Activated naive CD4-positive, alpha-beta T cell treated with anti-CD3 and anti-CD28 coated beads for 36 hours (primary cell): ENCODE measurements at places on chromosomes 1 and 21. TPM values are rescaled to one million over a fixed set of nuclear protein-coding genes. Genes with fewer than 3 reads are reported as not detected.

- no peak for DNase-seq
These were observed 43.6 kb upstream of the SYT6 start for GRCh38 chr1:114196992-114197907.

DNA sequence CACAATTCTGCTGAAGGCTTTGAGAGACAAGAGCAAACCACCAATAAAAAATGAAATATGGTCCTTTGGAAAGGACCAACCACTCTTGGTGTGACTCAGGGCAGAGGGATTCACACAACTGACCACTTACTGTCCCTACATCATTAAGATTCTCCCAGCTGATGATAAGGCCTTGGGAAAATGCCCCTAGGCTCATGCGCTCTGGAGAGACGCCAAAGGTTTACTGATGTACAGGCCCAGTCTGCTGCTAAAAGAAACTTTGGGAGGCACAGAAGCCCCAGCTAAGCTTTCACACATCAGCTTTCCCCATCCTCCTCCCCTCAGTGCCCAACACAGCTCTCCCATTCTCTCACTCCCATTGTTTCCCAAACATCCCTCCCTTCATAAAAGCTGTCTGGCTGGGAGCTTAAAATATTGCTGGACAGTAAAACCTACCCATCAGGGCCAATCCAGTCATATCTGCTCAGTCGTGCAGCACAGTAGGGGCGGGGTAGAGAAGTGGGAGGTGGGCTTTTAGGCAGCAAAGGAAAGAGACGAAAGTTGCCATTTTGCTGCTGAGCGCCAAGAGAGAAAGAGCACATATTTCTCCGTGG is at the start of gene GJA8:
Gene GJA8, plus strand, starts transcription at position 543 of the 593 bp plus-strand sequence. CDS start 5,161 bp downstream, outside the sequence.
- DNase-seq = no peak

- peak; percentile 27 for DNase-seq
These were observed 13.5 kb downstream of the FUCA1 start for GRCh38 chr1:23854568-23854967.

DNA sequence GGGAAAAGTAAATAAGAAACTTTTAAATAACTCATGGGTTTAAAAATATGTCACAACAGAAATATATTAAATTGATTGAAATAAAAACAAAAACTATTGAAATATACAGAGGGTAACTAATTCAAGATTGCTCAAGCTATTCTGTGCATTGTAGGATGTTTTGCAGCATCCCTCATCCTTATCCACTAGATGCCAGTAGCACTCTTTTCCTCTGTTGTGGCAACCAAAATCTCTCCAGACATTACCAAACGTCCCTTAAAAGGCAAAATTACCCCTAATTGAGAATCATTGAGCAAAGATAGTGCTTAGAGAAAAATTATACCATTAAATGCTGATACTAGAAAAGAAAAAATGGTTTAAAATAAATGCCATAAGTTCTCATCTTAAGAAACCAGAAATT is 682.6 kb downstream of the RWDD3 start:
- no peak for DNase-seq

GRCh38 chr1:48051466-48052126 is 54.4 kb upstream of the TRABD2B start:
- no peak for DNase-seq

Gene NFASC
- 0.10 TPM for total RNA-seq

GRCh38 chr1:74396462-74396861 is 115.9 kb downstream of the LRRC53 start:
- no peak for DNase-seq

- DNase-seq = no peak
These were observed 37.0 kb downstream of the ZNF281 start for GRCh38 chr1:200372885-200373181.

Gene DNAJC28
- total RNA-seq = 0.17 TPM

Gene PTGFRN
- total RNA-seq = 28.0 TPM

Gene DCST1
- total RNA-seq = not detected

GRCh38 chr1:239056940-239057339 is 329.4 kb upstream of the CHRM3 start:
- DNase-seq = no peak

DNA sequence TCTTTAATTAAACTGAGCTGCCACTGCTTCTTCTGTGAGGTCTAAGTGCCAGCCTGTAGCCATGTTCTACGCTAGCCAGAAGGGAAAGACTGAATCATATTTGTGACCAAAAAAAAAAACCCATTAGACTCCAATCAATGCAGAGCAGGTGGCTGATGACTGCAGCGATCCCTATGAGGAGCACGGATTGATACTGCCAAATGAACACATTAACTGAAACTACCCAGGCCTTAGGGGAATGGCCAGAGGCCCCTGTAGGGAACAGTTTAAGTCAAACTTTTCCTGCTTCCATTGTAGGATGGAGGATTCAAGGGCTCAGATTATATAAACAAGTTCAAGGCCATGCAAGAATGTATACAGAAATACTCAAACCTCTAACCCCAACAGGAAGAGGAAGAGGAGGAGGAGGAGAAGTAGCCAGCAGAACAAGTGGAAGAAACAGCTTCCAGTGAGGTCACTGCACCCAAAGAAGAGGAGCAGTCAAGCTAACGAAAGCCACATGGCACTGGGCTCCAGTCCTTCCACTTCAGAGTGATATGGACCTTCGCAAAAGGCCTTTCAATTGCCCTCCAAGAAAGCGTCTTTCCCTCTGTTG is 328.3 kb downstream of the SMYD3 start:
- DNase-seq = no peak

GRCh38 chr21:41566500-41567014 is 58.6 kb upstream of the TMPRSS2 start:
- DNase-seq = no peak

DNA sequence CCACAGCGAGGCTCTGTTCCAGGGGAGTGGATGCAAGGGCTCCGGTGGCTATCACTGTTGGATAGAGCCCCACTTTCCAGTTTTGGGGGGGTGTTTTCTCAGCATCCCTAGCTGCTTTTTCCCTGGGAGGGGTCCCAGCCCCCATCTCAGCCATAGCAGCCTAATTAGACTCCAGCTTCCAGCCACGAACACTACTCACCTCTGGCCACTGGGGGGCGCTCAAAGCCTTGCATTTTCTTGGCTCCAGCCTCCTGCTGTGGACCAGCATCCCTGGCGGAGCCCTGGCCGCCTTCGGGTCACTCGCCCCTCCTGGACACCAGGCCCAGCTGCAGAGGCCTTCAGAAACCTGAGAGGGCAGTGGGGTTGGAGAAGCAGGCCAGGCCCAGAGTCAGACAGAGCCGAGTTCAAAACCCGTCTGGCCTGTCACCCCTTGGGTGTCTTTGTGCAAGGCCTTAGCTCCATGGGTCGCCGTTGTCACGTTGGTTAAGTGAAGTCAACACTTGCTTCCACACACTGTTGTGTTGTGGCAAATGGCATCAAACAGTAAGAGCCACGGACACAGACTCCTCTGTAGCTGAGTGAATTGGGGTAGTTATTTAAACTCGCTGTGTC is 93.5 kb upstream of the ACTL8 start:
- DNase-seq = peak; percentile 78

- peak; percentile 19 for DNase-seq
These were observed 22.3 kb upstream of the PLA2G4A start for GRCh38 chr1:186806477-186806876.

Gene CFAP107
- not detected for total RNA-seq

- peak; percentile 35 for DNase-seq
These were observed 114.7 kb upstream of the IRF2BP2 start for GRCh38 chr1:234724516-234725176.

GRCh38 chr1:39328586-39329121 is 124.2 kb downstream of the MACF1 start:
- DNase-seq = no peak

GRCh38 chr1:174352883-174353608 is 94.7 kb upstream of the GPR52 start:
- DNase-seq = no peak

DNA sequence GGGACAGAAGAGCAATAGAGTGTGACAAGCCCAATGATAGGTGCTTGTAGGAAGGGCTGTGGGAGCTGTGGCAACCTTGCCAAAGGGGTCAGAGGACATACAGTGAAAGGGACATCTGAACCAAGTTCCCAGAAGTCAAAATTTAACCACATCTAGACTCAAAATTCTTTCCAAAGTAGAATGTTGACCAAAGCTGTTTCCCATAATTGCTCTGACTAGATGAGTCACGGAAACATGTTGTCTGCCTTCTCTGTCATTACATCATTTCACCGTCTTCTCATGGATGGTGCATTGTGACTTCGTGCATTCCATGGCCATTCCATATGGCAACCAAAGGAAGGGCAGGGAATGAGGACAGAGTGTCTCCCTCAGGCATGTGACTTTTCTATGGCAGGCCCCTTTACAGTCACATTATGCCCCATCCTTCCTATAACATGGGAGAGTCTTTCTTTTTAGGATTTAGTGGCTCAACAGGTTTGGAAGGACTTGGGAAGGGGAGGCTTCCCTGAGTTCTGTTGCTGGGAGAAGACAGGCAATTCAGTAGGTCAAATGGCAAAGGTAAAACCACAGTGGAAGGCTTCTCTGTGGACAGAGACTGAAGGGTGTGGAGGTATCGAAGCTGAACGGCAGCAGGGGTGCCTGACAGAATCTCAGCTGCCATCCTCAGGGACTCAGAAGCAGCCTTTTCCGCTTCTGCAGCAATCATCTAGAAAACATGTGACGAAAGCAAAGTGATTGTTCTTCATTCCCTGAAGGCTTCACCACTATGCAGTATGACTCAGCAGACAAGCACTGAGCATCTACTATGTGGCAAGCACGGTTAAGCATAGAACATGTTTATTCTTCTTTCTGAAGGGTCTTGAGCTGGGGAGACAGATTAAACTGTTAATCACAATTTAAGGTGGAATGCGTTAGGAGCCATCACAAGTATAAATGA is 24.7 kb downstream of the NPHS2 start:
- DNase-seq = no peak

GRCh38 chr1:14733048-14733778 is 134.7 kb downstream of the KAZN start:
- DNase-seq = no peak

GRCh38 chr1:82597649-82598048 is 796.9 kb downstream of the ADGRL2 start:
- DNase-seq = no peak

GRCh38 chr1:97943354-97943753 is 22.5 kb upstream of the DPYD start:
- DNase-seq = no peak

DNA sequence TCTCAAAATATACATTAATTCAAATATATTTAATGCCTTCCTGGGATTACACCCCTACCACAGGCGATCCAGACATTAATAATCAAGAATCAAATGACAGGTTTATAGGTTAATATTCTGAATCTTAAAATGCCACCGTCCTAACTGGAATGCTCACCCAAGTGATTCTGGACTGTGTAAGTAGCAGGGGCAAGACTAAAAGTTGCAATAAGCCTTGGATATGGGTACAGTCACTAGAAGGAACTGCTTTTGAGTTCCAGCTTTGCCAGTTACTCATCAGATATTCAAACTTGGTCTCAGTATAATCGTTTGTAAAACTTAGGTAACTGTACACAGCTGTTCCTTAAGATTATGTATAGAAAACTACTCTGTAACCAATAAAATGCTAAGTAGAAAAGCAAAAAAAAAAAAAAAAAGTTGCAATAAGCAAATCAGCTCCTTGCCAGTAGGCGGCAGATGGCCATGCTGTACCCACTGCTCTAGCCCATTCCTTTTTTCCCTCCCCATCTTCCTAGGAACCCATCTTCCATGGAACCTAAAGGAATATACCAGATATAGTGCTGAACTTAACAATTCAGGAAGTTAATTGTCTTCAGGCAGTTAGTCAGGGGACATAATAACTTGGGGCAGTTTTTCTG is 10.5 kb downstream of the RO60 start:
- DNase-seq = no peak

DNA sequence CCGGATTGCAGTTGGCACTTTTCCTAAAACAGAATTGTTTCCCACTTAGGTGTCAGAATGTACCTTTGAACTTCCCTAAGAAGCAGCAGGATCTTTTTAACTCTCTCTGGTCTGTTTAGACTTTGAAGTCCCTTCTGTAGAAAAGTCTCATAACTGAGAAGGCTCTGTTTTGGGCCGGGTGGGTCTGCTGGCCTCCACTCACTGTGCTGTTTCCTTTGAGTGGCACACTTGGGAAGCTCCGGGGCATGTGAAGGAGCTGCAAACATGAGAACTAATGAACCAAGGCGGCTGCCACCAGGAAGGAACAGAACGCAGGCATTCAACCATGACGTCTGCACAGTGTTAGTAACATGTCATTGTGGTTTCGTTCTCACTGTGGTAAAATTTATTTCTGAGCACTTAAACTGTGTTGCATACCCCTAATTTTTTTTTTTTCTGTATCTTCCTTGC is 19.5 kb upstream of the NCMAP start:
- DNase-seq = peak; percentile 84

Gene C1orf56
- 0.57 TPM for total RNA-seq

GRCh38 chr1:168224991-168225390 is 813 bp upstream of the SFT2D2 start:
- no peak for DNase-seq

- no peak for DNase-seq
These were observed 72.8 kb upstream of the KCNJ15 start for GRCh38 chr21:38183961-38184360.

DNA sequence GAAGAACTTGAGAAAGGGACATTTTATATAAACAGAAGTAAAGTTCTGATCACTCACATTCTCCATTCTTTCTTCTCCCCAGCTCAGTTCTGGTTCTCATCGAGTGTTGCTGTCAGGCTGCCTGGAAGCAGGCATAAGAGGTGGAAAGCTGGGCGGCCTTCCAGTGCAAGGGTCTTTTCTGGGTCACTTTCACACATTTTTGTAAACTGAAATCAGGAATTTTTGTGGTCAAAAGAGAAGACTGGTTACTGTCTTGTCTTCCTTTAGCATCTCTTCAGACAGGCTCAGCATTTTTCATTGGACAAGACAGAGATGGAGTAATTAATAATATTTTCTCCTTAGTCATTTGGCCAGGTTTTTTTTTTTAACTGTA is 93.7 kb downstream of the CTH start:
- no peak for DNase-seq

Gene LRRC71
- not detected for total RNA-seq

DNA sequence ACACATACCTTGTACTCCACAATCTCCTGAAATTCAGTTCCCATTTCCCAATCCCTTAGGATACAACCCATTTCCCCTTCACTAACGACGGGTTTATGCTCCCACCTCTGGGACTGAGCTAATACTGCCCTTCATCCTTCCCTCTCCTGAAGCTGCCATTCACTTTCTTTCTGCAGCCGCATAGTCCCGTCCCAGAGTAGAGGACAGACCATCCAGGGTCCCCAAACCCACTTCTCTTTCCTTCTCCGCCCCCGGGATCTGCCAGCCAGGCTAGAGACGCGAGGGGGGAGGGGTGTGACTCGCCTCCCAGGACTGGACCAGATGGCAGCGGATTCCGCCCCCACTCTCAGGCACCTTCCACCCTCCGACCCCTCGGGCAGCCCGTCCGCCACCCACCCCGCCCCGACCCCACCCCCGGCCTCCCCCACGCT is 679 bp downstream of the ABL2 start:
- peak; percentile 35 for DNase-seq
